Left renal cortex interstitium (tissue), 4 donors: ENCODE measurements at places on chromosomes 6 and 20.

- DNase-seq, result no peak
These were observed 579 bp downstream of the LRFN2 start for GRCh38 chr6:40586369-40587201.

DNA sequence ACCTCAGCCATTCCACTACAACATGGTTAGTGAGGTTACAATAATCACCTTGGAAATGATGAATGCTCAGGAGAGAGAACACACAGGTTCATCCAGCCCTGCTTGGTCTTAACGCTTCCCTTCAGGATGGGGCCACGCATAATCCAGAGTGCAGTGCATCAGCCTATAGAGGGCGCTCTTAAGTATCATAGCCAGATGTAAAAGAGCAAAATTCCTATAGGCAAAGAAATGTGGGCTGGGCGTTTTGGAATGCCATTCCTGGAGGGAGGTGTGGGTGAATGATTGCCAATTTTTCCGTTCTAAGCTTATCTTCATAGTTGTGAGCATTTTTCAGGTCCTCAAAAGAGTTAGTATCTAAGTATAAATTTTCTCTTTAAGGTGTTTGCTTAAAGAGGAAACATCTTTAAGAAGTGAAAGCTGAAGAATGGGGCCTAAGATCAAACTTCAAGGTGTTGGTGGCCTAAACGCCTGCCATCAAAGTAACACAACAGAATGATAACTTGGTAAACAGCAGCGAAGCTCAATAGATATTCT, 1.8 kb downstream of the RIPOR2 start:
- no peak for DNase-seq

DNA sequence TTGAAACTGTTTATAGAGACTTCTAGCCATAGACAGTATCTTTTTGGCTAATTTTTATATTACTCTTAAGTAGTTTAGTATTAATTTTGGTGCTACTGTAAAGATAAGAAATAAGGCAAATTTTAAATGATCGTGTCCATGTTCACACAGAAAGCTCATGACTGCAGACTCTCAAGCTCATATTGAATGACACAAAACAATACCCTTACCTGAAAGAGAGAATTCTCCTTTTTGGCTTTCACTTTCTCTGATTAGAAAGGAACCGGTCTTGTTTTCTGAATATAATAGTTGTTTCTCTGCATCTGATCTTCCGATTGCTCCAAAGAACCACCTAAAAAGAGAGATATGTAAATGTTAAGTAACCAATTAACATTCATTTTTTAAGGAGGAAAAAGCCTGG, 57.0 kb downstream of the FRK start:
- DNase-seq, result no peak

DNA sequence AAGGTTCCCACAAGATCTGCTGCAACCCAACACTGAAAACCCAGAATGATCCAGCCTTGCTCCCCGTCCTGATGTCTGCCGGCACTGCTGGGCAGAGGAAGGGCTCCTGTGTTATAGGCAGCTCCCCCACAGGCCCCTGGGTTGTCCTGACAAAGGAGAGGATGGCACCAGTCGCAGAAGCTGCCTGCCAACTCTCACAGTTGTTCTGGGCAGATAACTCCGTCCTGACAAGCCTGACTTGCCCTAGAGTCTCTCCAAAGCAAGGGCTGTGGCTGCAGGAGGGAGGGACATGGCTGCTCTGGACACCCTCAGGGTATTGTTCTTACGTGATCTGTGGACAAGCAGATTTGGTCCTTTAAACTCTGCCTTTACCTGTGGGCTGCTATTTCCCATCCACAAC, 243.8 kb downstream of the CDH26 start:
- no peak for DNase-seq

- no peak for DNase-seq
These were observed 4.9 kb downstream of the ELMO2 start for GRCh38 chr20:46401478-46401860.
